CD4-positive, alpha-beta T cell treated with Interleukin-21 for 1 hour (primary cell): ENCODE measurements at places on chromosomes 6 and 20.
A peak's percentile ranks its signal among the peaks of the same experiment; 100 is the strongest.

GRCh38 chr6:72946774-72947173 is 278.5 kb downstream of the KHDC1L start:
- DNase-seq: no peak

DNA sequence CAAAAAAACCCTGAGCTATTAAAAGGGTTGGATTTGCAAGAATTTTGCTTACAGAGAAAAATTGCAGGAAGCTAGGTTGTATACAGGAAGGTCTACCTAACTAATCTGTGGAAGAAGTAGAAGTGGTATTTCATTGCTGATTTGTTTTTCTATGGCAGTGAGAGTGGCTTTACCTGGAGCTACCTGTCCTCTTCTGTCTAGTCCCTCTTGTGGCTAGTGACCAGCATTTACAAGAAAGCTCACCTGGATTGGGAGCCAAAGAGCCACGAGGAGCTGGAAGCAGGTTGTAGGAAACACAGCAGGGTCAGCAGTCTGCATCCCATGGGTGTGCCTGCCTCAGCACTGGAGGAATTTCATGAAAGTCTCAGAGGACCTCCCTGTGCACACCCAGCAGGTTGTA is 120.3 kb upstream of the RALGAPA2 start:
- no peak for DNase-seq

DNA sequence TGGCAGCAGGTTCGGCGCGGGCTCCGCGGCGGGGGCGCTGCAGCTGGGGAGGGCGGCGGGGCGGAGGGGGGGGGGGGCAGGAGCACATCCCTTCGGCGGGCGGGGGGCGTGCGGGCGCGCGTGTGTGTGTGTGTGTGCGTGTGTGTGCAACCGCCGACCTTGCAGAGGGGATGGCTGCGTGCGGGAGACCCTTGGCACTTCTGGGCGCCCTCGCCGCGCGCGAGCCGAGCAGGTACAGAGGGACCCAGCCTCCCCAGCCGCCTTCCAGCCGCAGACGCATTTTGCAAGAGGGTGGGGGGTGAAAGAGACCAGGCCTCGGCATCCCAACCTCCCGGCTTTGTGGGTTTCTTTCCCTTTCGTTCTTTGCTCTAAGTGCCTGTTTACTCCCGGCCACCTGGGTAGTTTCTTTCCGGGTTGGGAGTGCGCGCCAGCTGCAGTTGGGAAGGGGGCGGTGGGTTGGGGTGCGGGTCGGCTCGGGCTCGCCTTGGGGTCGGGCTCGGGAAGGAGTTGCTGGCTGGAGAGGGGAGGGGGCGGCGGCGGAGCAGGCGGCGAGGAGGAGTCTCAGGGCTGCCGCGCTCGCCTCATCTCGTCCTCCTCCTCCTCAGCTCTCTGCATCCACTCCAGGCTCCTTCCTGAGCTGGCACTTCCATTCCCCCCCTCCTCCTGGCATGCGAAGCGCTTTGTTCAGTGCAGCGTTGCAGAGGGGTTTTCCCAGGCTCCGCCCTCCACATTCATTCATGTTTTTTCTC is 620 bp downstream of the HIVEP1 start:
- peak; percentile 84 for DNase-seq

DNA sequence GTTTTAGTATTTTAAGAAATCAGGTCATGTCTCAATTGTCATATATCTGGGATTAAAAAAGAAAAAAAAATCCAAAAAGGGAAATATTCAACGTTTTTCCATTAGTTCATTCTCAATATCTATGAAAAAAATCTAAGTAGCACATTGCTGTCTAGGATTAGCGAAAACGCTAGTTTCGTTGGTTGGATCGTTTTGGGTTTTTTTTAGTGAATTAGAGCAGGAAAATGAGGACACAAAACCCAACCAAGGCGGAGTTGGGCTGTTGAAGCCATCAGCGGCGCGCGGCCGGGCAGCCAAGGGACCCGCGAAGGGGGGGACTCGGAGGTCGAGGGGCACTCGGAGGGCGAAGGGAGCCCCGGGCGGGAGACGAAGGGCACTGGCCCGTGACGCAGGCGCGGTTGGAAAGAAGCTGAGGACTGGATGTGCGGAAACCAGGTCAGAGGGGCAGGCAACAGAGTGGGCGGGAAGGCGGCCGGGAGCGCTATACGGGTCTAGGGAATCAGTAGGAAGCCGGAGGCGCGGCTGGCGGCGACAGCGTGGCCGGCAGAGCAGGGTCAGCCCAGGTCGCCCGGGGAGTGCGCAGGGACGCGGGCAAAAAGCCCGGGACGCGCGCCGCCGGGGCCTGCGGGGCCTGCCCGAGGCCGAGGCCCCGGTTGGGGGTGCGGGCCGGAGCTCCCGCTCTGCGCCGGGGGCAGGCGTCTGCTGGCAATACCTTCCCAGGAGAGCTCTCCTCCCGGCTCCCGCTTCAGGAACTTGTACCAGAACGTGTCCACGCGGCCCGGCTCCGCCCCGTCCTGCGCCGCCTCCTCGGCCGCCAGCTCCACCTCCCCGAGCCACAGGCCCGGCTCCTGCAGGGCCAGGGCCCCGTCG is 599 bp downstream of the EPM2A start:
- peak; percentile 68 for DNase-seq

DNA sequence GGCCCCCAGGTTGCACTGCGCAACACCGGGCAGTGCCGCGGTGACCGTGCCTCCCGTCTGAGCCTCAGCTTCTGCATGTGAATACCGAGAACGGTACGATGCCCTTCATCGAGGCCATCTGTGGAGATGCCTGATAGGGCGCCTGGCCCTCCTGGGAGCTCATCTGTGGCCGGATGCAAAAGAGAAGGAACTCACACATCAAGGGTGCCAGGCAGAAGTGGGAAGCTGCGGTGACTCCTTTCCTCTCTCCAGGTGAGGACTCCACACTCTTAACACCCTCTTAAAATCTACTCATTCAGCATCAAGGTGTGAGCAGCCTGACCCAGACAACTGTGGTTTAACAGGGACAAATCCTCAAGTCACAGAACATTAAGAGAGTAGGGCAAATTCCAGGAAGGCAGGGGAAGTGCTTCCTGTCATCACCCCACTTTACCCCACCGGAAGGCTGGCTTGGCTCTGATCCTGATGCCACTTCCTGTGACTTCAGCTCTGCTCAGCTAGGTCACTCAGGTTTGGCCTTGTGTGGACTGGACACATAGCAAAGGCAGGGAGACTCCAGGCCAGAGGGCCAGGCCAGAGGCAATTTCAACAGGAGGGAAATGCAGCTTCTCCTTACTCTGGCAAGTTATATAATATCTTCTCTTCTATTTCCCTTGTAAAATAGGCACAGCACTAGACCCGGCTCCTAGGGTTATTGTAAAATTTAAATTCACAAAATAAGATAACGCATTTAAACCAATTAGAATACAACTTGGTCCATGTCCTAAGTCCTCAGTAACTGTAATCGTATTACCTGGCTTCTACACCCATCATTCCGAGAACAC is 69.4 kb downstream of the CPNE5 start:
- peak; percentile 46 for DNase-seq

DNA sequence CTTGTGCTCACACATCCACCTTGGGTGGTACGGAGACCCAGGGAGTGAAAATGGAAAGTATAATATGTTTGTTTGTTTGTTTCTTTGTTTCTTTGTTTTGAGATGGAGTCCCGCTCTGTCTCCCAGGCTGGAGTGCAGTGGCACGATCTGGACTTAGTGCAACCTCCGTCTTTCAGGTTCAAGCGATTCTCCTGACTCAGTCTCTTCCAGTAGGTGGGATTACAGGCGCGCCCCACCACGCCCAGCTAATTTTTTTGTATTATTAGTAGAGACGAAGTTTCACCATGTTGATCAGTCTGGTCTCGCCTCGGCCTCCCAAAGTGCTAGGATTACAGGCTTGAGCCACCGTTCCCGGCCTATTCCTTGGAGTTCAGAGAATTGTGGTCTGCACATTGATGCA is 115.4 kb downstream of the TRIM27 start:
- DNase-seq: no peak

GRCh38 chr6:100336876-100337275 is 127.8 kb downstream of the SIM1 start:
- DNase-seq: no peak

GRCh38 chr20:56848561-56848960 is 219.5 kb downstream of the TFAP2C start:
- no peak for DNase-seq

DNA sequence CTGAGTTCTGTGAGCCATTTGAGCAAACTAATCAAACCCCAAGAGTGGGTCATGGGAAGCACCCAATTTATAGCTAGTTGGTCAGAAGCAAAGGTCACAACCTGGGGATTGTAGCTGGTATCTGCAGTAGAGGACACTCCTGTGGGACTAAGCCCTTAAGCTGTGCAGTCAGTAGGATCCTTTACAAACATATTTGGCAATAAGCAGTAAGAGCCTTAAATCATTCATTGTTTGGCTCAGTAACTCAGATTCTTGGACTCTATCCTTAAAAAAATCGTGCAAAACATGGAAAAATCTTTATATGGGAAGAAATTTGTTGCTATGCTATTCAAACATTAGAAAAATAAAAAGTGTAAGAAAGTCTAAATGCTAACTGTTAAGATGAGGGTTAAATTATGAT is 29.9 kb downstream of the FRK start:
- DNase-seq: no peak

DNA sequence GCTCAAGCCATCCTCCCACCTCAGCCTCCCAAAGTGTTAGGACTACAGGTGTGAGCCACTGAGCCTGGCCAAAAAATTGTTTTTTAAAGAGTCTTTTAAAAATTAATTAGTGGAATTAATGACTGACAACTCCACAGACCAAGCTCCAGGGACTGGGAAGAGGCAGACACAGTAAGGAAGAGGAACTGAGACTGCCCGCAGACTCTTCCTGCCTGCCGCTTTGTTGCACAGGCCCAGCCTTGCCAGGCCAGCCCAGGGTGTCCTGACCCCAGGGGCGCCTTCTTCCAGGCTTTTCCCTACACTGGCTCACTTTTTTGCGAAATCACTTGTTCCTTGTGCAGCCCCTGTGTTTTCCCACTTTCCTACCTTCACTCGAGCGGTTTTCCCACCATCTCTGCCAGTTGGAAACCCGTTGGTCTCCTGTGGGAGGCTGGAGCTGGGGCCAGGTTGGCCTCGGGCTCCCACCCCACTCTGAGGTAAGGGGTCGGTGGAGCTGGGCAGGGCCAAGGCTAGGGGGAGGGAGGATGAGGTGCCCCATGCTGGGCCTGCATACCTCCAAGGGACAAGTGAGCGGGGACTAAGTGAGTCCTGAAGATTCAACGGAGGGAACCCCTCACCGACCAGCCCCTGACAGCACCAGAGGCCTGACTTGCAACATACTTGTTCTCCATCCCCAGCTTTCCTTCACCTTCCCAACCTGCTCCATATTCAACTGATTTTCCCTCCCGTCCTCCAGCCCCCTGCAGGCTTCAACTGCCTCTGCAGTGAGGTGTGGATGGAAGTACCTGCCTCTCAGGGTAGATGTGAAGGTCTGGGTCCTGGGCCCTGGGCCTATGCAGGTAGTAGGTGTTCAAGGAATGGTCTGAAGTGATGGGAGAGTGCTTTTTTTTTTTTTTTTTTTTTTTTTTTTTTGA is 23.5 kb upstream of the SMIM29 start:
- DNase-seq: no peak

DNA sequence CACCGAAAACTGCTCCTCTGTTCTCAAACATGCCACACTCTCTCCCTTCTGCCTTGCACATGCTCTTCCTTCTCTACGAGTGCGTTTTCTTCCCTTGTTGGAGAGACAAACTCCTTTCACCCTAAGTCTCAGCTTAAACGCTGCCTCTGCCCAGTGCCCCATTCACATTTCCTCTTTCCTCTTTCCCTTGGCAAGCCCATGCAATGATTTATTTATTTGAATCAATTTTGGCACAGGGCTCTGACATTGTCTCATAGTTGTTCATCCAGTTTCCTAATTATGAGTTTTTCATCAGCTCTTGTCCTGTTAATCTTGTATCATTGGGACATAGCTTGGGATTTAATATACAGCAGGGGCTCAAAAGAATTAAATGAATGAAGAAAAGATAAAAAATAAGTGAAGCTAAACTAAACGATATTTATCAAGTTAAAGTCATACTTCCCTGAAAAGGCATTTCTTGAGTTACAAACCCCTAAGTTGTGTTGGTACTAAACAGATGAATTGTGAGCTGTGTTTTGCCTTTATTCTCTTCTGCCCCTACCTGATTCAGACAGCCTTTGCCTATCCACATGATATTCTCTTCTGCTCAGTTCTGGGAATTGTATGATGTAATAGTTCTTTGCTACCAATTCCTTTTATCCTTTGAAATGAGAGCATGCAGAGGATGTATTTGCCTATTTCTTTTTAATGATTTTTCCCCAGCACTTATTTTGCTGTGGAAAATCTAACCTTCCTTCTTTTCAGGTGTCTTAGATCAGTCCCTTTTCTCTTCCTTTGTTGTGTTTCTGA is 704.4 kb downstream of the UTRN start:
- DNase-seq: no peak

DNA sequence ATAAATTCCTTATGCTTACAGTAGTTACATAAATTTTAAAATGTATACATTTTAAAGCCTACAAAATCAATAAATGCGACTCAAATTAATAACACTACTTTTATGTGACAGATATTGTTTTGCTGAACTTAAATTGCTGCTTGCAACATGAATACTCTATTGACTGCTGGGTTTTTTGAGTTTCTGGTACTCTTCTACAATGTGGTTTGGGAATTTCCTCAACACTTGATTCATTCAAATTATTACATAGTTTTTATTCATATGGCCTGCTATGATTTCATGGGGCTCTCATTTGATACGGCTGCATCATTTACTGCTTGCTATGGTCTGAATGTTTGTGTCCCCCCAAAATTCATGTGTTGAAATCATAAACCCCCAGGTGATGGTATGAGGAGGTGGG is 2.3 kb upstream of the TXLNB start:
- DNase-seq: peak; percentile 10

DNA sequence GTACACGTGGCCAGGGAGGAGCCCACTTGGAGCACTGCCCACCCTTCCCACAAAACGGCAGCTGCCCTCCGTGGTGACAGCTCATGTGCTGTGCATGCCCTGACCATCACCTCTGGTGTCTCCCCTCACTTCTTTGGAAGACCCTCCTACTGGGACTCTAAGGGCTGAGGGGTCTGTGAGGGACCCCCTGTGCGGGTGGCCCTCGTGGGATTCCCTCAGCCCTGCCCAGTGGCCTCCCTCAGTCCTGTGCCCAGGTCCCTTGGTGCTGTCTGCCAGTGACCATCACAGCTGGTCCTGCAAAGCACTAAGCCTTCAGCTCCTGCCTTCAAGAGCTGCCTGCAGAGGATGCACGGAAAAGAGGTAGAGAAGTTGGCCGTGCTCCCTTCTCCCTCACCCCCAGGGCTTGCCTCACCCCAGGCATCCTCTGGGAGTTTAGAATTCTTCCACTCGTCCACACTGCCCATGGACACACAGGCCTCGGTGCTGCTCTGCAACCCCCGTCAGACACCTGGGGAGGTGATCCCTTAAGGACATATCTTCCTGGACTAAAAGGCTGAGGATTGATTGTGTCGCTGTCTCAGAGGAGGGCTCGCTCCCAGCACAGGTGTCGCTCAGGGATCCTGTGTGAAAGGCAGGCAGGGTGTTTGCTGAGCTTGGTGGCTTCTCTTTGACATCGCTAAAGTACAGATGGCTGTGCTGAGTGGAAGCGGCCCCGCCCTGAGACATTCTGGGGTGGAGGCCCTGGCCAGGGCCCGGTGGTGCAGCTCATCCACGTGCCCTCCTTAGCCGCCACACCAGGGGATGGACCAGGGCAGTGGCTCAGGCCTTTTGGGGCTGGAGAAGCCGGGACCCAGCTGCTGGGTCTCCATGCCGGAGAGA is 119.5 kb upstream of the FRMD1 start:
- DNase-seq: no peak
